ENCODE measurements at places on chromosomes 12 and 14.

DNA sequence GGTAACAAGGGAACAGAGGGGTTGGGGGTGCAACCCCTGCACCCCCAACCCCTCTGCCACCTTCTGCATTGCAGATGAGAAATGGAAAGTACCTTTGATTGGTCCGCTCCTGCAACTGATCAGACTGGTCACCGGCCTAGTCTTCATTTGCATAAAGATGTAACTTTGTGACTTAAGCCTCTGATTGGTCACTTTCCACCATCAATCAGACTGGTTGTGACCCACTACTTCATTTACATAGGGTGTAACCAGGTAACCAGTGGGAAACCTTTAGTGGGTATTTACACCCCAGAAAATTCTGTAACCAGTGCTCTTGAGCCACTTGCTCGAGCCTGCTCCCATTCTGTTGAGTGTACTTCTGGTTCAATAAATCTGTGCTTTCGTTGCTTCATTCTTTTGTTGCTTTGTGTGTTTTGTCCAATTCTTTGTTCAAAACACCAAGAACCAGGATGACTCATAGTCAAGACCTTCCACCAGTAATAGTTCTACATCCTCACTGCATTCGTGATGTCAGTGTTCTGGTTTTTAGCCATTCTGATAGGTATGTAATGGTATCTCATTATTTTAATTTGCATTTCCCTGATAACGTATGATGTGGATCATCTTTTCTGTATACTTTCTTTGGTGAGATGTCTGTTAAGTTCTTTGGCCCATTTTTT is 30.8 kb downstream of the LEMD3 start:
- peak; percentile 33 for DNase-seq

DNA sequence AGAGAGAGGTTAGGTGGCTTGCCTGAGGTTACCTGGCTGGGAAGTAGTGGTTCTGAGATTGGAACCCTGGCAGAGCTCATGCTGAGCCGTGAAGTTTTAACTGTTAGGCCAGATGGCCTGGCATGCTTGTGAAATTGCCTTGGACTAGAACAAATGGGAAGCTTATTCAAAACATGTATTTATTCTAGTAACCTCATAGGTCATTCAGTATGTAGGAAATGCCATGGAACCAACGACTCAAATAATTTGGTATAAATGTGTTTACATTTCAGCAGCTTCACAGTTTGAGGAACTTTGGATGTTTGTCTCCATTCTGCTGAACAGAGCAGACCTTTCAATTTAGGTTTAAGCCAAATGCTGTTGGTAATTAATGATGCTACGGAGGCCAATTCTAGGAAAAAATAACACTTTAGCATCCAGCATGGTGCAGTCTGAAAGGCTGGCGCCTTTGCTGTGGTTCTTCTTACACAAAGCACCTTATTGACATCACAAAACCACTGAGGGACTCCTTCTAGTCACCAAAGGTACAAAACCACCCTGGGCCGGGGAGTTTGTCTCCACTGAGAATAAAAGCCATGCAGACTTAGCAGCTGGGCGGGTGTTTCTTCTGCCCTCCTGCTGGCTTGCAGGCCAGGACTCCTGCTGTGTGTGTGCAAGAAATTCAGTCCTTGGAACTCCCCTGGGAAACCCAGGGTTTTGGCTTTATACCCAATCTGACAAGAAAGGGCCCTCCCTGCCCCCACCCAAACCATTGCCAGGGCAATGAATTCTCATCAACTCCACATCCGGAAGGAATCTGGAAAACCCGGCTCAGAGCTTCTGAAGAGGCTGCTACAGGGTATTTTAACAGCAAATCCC is 64.2 kb downstream of the ELK3 start:
- DNase-seq: peak; percentile 95

DNA sequence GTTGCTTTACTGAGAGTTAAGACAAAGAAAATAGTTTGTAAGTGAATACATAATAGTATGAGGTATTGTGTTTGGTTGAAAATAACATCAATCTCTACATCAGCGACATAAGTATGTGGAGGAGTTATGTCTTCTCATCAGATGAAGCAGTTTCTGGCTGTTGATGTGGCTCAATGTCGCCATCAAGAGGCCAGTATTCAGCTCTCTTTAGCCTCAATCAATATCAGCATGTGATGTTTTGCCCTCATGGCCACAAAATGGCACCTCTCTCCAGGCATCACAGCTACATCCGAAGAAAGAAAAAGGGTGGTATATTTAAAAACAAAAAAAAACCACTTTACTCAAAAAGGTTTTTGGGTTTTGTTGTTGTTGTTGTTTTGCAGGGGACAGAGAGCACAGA is 302.3 kb upstream of the TMEM132C start:
- DNase-seq: peak; percentile 35

DNA sequence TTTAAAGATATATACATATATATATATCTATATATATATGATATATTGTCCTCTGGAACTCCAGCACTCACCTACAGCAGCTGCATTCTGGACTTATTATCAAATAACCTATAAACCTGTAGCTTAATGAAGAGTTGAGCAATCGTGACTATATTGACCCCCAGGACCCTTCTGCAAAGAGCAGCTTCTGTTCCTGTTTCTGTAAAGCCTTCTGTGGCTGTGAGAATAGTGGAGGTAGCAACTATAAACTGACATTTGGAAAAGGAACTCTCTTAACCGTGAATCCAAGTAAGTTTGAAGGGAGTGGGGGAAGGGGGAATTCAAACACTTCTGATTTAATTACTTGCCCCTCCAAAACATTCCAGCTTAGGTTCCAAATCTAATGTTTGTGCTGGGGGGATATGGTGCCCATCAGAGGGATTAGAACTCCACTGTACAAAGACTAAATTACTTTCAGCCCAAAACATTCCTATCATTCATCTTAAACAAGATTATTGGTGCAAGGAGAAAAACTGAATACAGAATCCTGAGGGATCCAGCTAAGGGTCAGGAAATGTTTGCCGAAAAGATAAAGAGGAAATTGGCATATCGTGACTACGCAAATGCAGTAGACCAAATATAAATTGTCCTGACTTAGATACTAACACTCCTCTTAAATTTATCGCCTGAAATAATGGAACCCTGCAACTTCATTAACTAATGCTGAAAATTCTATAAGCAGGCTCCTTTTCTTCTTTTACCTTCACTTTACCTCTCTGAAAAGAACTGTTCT is 106.1 kb downstream of the DAD1 start:
- no peak for DNase-seq

GRCh38 chr14:31180299-31181051 is 27.1 kb downstream of the HECTD1 start:
- no peak for DNase-seq
